ENCODE measurements at places on chromosomes 6 and 20.
A peak's percentile ranks its signal among the peaks of the same experiment; 100 is the strongest.

DNA sequence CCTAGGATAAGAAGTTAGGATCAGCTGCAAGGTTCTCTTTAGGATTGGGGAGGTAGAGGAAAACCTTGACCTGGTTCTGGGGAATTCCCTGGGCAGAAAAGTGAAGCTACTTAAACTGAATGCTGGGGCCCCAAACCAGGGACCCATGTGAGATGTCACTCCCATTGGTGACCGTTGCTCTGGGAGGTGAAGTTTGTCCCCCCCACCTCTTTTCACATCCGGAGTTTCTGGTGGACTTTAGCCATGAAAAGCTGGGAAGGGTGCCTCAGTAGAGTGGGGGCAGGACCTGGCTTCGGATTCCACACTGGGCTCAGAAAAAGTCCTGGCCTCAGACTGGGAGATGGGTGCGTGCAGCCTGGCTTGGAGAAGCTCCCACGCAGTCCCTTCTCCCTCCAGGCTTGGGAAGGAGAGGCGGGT lies 13.2 kb downstream of the TJAP1 start:
- DNase-seq, result no peak

- DNase-seq, result no peak
Measured at GRCh38 chr6:102075539-102075938, 682.0 kb downstream of the GRIK2 start.

- DNase-seq, result peak; percentile 88
Measured at GRCh38 chr20:32819992-32820697, 391 bp downstream of the MAPRE1 start.

GRCh38 chr6:107121964-107122495 lies 6.7 kb upstream of the BEND3 start:
- DNase-seq, result no peak

DNA sequence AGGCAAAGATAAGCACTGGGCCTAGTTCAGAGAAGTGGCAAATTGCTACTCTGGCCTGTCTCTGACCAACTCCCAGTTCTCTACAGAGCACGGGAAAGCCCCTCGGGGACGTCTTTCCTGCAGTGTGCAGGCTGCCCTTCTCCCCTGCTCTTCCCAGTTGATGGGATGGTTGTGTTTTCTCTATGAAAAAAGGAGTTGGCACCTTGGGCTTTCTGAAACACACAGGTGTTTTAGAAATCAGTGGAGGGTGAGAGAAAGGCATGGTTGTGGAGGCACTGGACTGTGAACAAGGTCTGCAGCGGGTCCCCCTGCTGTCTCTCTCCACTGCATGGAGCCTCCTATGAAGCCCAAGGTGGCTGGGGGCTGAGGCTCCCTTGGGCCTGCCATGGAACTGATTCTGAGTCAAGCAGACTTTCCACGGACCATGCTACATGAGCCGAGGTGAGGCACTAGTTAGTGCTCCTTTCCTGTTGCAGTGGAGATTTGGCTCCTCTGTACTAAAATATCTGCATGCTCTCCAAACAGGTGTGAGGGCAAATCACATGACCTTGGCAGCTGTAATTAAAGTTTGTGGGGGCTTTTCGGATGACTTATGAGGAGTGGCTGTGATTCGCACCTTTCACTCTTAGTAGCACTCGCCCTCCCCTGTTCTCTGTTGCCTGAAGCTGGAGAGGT lies 16.3 kb downstream of the GTSF1L start:
- no peak for DNase-seq

DNA sequence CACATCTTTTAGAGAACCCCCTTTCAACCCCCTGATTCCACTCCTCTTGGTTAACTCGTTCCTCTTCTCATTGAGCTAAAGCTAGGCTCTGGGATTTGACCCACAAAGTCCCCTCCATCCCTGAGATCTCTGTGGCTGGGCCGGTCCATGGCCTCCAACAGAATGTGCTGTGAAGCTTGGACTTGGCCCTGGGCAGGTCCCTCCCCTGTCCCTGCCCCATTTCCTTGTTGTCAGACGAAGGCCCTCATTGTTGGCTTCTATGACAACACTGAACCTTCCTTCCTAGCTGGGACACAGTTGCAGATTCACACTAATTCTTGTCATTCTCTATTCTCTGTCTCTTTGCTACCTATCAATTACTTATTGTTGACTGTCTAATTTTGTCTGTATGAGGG lies 156.1 kb downstream of the SYCP2 start:
- DNase-seq, result no peak

DNA sequence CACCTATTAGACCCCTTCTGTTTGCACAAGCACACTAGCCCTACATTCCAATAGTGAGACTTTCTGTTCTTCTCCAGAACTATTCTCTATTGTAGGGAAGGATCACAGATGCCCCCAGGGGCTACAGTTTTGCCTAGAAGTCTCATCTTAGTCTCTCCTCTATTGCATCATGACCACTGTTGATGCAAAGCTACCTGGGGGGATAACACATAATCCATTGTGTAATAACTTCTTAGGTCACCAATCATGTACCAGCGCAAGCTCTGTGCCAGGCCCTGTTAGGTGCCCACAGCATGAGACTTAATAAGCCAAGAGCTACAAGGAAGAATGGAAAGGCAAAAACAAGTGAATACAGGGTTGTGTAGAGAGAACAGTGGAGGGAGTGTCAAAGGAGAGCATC lies 98.1 kb upstream of the TNFAIP3 start:
- no peak for DNase-seq

DNA sequence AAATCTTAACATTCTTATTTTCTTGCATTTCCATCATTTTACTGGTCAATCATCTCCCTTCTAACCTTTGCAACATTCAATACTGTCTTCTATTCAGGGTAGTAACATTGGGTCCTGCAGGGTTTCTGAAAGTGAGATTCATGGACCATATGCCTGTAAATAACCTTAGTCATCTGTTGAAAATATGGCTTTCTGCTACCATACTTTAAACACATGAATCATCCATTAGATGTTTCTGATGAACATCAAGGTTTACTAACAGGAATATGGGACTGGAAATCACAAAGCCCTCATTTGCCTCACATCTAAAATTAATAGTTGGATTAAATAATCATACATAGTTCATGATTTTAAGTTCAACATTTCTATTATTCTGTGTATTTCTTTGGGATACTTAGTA lies 475.9 kb upstream of the MARCKS start:
- no peak for DNase-seq

DNA sequence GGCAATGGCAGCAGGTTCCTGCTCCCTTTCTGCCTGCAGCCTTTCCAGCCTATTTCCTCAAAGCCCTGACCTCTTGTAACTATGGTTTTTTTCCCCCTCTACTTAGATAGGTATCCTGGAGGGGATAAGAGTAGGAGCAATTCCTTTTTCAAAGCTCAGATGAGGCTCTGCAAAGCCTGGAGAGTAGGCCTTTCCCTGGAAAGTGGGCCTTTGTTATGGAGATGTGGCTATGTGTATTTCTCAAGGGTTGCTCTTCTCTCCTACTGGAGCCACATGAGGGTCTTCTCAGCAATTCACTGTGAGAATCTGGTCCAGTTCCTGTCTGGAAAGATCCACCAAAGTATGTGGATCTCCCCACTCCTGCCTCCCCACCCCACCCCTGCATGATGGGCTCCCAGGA lies 96.0 kb downstream of the DTD1 start:
- DNase-seq, result no peak

DNA sequence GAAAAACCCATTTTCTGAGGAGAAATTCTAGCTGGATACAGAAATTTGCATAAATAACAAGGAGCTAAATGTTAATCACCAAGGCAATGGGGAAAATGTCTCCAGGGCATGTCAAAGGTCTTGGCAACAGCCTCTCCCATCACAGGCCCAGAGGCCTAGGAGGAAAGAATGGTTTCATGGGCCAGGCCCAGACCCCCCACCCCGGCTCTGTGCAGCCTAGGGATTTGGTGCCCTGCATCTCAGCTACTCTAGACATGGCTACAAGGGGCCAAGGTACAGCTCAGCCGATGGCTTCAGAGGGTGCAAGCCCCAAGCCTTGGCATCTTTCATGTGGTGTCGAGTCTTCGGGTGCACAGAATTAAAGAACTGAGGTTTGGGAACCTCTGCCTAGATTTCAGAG lies 321.2 kb upstream of the ID4 start:
- DNase-seq, result no peak

DNA sequence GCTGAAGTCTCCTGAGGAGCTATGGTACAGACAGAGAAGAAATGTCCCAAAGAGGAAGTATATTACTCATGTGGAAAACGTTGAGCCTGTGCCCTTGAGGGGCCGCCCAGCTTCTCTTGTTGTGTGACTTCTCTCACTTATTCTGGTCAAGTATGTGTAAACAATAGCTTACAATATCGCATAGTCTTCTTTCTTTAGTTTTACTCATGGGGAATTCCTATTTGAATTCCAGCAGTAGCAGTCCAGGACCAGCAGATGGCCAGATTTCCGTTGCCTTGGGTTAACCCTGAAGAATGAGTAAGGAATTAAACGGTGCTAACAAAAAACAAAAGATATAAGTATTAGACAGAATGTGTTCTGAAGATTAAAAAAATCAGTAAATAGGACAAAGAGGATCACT lies 522.0 kb upstream of the GJE1 start:
- DNase-seq, result no peak

DNA sequence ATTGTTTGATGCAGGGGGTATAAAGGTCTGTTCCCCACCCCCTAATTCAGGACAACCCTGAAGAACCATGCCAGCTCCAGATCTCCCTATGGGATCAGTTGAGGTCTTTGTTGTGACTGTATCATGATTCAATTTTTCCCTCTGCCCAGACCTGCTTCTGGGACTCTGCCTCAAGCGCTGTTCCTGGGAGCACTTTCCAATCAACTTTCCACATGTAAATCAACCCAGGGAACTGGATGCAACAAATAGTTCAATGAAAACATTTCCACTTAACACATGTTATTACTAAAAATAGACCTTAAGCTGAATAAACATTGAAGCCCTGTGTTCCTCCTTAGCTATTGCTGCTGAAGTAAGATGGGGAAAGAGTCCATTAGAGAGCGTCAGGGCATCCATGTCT lies 139.5 kb downstream of the C6orf58 start:
- no peak for DNase-seq

GRCh38 chr20:25278636-25279361 lies 30.9 kb downstream of the PYGB start:
- peak; percentile 52 for DNase-seq

DNA sequence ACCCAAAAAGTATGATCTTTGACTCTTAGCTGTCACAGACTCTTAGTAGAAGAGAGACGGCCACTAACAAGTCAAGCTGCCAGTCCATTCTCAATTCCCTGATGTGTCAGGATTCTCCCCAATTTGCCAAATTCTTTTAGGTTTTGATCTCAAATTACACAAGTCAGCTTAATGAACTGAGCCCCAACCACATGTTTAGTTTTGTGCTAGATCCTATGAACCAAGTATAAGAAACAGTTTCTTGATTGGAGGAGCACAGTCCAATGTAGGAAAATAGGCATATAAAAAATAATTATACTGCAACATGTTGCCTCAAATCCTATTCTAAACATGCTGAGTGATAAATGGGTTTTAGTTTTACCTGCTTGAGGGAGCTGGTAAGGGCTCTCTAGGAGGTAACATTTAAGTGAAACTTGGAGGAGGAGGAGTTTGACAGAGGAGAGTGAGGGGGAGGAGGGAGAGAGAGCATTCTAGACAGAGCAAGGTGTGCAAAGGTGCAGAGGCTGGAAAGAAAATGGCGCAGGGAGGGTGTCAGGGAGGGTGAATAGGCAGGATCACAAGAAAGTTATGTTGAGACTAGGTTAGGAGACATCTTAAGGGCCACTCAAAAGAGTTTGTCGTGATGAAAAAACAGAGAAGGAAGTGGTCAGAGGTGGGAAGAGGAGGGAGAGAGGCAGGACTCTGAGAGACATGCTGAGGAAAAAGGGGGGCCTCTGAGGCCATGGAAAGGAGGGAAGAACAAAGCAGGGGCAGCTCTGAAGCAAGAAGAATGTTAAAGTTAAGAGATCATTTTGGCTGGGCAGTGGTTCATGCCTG lies 22.8 kb upstream of the FAM83C start:
- DNase-seq, result no peak

Measured in upper lobe of right lung (tissue), 1 donor.